ENCODE measurements at places on chromosomes 11 and 22.

- DNase-seq = peak; percentile 90
Measured at GRCh38 chr22:42621505-42622002, 6.9 kb upstream of the POLDIP3 start.

GRCh38 chr11:121240650-121241303, 51.8 kb upstream of the SC5D start:
- no peak for DNase-seq

DNA sequence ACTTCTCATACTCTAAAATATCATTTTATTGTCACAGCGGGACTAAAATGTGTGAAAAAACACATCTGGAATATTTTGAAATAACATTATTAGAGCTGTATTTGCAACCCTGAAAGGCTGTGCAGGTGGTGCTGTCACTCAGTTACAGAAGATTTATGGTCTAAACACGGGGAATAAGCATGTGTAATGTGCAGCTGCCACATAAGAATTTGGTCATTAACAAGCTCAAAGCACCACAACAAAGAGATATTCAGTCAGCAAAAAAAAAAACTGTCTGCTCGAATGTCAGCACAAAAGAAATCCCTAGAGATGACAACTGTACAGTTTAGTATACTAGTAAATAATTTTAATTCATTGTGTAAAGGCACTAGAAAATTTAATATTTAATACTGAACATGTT, 31.3 kb downstream of the TMEM123 start:
- no peak for DNase-seq

GRCh38 chr11:7154881-7155361, 66.1 kb downstream of the RBMXL2 start:
- no peak for DNase-seq

GRCh38 chr11:117000014-117000737, 98.1 kb downstream of the SIK3 start:
- DNase-seq = no peak

GRCh38 chr22:20873214-20873613, 14.4 kb downstream of the SNAP29 start:
- DNase-seq = no peak

DNA sequence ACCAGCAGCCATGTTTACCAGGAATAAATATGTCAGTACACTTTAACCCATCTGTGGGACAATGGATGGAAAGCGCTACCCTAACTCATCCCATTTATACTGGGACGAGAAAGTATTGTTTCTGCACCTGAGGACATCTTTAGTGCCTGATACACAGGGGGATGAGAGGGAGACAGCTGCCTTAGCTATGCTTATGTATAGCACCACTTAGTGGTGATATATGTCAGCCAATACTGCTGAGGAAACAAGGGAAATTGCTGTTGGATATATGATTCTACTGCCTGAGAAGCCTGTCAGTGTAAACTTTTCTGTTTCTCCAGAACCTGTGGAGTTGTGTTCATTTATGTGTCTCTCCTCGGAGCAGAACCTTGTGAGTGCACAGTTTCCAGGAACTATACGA, 13.3 kb upstream of the CEP295 start:
- DNase-seq = no peak

GRCh38 chr11:111176603-111177002, 68.9 kb upstream of the POU2AF2 start:
- DNase-seq = no peak

DNA sequence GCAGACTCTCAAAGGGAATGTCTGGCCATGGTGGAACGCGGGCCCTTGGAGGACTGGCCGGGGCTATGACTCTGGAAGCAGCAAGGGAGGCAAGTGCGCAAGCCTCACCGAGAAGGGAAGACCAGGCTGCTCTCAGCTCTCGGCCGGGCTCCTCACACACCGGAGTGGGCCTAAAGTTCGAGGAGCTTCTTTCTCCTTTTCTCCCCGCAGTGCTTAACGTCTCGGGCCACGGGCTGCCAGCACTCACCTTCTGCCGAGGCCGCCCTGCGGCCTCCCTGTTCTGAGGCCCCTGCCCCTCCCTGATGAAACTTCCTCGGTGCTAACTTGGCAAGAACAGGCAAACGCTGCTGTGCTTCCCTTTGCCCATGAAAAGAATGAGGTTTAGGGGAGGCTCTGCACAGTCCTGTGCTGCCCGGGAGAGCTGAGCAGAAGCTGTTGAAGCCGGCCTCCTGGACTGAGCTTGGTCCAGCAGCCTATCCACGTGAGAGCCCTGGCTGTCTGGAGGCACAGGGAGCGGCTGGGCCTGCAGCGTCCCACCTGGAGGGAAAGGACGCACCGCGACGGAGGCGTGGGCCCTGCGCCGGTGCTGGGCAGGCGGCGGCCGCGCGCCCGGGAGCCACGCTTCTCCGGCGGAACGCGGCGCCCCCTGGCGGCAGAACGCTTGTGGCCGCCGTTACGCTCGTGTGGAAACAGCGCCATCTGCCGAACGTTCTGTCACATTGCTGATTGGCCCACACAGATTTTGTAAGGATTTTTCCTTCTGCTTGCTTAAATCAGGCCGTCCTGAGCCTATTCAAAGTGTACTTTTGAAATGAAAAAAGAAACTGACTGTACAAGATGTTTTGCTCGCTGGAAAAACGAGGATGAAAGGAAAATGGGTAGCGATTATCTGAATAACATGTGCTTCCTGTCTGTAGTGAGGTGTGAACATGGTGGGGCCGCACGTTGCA, 65.0 kb upstream of the TMEM45B start:
- peak; percentile 89 for DNase-seq

DNA sequence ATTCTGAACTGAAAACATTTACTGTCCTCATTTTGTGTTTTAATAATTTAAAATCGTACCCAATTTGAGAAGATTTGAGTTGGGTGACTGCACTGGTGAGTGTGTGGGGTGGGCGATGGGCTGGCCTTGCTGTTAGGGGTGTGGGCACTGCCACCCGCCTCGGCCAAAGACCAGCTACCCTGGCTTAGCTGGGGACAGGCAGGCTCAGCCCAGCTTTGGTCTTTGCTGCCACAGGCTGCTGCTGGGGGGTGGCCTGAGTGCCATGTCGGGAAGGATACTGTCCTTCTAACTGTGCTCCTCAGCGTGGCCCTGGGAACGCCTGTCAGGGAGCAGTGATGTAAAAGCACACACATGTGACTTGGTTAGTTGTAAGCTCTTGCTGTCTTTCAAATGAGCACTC, 22.3 kb downstream of the FAM118A start:
- DNase-seq = no peak

DNA sequence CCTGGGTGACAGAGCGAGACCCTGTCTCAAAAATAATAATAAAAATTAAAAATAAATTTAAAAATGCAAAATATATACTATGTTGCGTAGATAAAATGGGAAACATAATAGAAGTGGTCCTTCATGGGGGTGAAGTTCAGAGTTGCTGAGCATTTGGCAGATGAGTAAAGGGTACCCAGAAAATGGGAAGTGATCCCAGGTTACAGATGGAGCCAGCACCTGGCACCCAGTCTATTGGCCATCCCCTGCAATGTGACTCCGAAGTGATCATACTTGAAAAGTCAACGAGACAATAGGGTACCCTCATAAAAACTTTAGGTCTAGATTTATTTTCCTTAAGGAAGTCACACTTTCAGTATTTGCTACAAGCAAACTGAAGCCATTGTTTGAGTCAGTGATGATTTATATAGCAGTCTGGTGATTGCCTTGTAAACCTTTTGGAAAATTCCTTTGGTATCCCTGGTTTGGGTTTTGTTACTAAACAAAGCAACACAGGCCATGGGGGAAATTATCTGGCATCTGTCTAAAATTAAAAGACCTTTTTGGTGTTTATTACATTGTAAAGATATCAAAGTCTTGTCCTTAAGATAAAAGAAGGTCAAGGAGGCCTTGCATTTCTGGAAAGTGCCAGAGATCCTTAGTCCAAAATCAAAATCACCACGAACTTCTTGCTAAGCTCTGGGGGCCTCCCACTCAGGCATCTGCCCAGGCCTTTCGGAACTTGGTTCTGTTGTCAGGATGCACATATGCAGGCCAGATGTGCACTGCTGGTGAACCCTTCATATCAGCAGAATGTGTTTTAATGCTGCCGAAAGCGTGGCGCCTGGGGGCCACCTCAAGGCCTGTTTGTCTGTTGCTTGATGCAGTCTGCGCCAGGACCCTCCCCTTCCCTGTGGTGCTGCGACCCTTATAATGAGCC, 4.3 kb downstream of the SMARCB1 start:
- DNase-seq = no peak

GRCh38 chr11:2776351-2777061, 76.7 kb upstream of the KCNQ1OT1 start:
- DNase-seq = no peak

DNA sequence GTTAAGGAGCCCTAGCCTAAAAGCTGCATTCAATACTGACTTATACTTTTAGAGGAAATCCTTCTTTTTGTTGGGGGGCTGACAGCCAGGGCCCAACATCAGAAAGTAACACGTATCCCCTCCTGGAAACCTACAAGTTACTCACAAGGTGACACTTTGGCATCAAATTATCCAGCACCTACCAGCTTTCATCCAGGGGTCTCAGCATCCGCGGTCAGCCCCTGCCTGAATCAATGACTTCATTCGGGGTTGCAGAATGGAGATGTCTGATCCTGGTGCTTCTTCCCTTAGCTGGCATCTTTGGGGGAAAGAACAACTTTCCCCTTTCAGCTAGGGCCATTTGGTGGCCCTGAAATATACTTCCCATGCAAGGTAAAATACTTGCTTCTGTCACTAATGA, 5.3 kb upstream of the NAP1L4 start:
- DNase-seq = no peak

All from nephron progenitor cell (in vitro differentiated cells).